Fibroblast of lung (primary cell): ENCODE measurements at places on chromosomes 12 and 14. TPM values are rescaled to one million over a fixed set of nuclear protein-coding genes. Genes with fewer than 3 reads are reported as not detected.

- DNase-seq, result peak; percentile 100
- H3K27ac ChIP-seq, result peak overlapping the region; percentile 85
- no peaks in the 10 kb centered on the region for H3K36me3 ChIP-seq
- peaks cover 25% of the 10 kb centered on the region for H3K4me1 ChIP-seq
- no peak overlapping the region for H3K4me3 ChIP-seq
These were observed 320.6 kb downstream of the RAD51B start for GRCh38 chr14:68140076-68140741.

DNA sequence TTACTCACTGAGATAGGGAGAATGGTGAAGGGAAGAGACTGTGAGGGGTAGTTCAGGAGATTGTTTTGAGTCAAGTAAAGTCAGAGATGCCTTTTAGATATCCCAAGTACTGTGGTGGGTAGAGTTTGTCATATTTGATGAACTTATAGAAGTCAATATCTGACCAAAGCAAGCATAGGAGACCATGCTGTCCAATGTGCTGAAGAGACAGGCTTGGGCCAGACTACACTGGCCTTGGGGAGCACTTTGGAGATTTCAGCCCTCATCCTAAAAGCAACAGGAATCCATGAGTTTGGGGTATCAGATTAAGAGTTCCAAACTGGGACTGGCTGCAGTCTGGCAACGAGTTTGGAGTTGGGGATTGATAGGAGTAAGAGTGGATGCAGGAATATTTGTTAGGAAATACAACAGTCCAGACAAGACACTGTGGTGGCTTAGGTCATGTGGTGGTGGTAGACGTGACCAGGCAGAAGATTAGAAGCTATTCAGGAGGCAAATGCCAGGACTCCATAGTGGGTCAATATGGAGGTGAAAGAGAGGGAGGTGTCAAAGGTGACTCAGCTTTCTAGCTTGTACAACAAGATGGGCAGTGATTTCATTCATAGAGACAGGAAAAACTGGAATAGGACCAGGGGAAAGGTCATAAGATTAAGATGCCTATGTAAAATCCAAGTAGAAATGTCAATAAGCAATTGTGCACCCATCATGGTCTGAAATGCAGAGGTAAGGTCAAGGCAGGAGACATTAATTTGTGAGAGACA, 81.9 kb downstream of the FAR2 start:
- no peaks in the 10 kb centered on the region for H3K4me1 ChIP-seq
- no peak overlapping the region for H3K27ac ChIP-seq
- no peak overlapping the region for H3K4me3 ChIP-seq
- DNase-seq, result no peak
- H3K27me3 ChIP-seq, result no peaks in the 10 kb centered on the region

DNA sequence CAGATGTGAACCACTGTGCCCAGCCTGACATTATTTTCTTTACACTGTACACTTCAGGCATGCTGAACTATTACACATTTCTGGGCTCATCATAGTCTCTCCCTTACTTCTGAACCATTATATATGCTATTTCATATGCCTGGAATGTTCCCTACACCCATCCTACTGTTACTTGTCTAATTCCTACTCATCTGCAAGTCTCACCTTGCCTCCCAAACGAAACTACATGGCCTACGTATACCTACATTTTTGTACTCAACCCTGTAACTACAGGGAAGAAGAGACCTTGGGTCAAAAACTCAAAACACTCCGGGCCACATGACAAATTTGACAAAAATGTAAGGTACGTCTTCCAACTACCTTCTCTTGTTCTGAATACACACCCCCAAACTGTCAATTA, 9.5 kb upstream of the EEA1 start:
- H3K27ac ChIP-seq, result no peak overlapping the region
- H3K36me3 ChIP-seq, result no peaks in the 10 kb centered on the region
- no peak for DNase-seq
- no peak overlapping the region for H3K4me3 ChIP-seq

- H3K27me3 ChIP-seq, result no peaks in the 10 kb centered on the region
- peak; percentile 89 for DNase-seq
- H3K4me1 ChIP-seq, result no peaks in the 10 kb centered on the region
- no peak overlapping the region for H3K4me3 ChIP-seq
These were observed 8.0 kb upstream of the CERS5 start for GRCh38 chr12:50174971-50175715.

DNA sequence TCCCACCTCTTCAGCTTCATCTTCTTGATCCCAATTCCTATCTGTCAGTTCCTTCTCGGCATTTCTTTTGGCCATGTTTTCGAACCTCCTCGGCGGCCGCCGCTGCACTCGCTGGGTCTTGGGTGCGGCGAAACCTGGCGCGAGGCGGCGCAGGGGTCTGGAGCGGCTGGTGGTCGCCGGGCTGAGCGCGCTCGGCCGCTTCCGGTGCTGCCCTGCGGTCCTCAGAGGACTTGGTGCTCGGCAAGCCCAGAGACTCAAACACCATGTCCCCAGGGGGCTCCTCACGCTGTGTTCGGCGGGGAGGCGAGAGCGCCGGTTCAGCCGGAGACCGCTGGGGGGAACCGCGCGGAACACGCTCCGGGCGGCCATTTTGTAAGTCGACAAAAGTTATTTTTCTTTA, 51.8 kb downstream of the PPP1R36 start:
- no peak overlapping the region for H3K27ac ChIP-seq
- no peak for DNase-seq
- H3K27me3 ChIP-seq, result no peaks in the 10 kb centered on the region
- H3K36me3 ChIP-seq, result no peaks in the 10 kb centered on the region
- H3K4me3 ChIP-seq, result no peak overlapping the region

- H3K36me3 ChIP-seq, result no peaks in the 10 kb centered on the region
- no peak for DNase-seq
- no peak overlapping the region for H3K27ac ChIP-seq
These were observed 84.2 kb downstream of the AACS start for GRCh38 chr12:125149160-125150108.

- no peaks in the 10 kb centered on the region for H3K27me3 ChIP-seq
- no peaks in the 10 kb centered on the region for H3K36me3 ChIP-seq
- H3K4me3 ChIP-seq, result no peak overlapping the region
- no peak overlapping the region for H3K27ac ChIP-seq
- H3K4me1 ChIP-seq, result no peaks in the 10 kb centered on the region
- DNase-seq, result no peak
These were observed 11.1 kb upstream of the FBRSL1 start for GRCh38 chr12:132478845-132479244.

DNA sequence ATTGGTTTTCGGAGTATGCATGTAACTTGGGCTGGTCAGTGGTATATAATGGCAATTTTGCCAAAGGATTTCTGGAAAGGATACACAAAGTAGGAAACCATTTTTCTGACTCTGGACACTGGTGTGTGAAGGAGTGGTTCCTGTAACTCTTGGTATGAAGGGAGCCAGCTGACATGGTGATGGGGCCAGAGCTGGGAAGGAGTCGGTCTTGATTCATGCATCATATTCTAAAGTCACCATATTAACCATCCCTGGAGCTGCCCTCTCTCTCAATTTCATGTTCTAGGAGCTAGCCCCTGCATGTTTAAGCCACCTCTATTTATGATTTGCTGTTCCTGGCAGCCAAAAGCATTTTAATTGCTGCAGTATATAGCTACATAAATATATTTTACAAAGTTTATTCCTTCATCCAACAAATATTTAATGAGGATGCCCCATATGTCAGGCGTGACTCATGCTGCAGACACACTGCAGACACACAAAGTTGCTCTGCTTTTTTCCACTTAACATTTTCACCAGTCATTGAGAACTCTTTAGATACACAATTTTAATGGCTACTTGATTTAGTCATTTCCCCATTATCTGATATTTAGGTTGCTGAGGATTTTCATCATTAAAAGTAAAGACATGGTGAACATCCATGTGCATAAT, 78.7 kb upstream of the PSMC1 start:
- H3K36me3 ChIP-seq, result no peaks in the 10 kb centered on the region
- no peak overlapping the region for H3K27ac ChIP-seq
- H3K4me1 ChIP-seq, result no peaks in the 10 kb centered on the region
- no peaks in the 10 kb centered on the region for H3K27me3 ChIP-seq
- DNase-seq, result no peak
- no peak overlapping the region for H3K4me3 ChIP-seq

- no peaks in the 10 kb centered on the region for H3K36me3 ChIP-seq
- no peaks in the 10 kb centered on the region for H3K4me1 ChIP-seq
- no peak overlapping the region for H3K4me3 ChIP-seq
These were observed 120.1 kb downstream of the AACS start for GRCh38 chr12:125185311-125185739.

- H3K4me3 ChIP-seq, result no peak overlapping the region
- H3K27me3 ChIP-seq, result no peaks in the 10 kb centered on the region
- no peaks in the 10 kb centered on the region for H3K4me1 ChIP-seq
- DNase-seq, result no peak
- no peak overlapping the region for H3K27ac ChIP-seq
These were observed 149.3 kb downstream of the ATP23 start for GRCh38 chr12:58090685-58091084.

Gene SLC38A4
- 1.8 and 6.1 TPM in 2 replicates for total RNA-seq

Gene SLC39A9
- total RNA-seq, result 81.9 and 84.0 TPM in 2 replicates

Gene TMTC1
- 92.5 and 222 TPM in 2 replicates for total RNA-seq

Gene AMHR2
- not detected in 2 replicates for total RNA-seq

Gene NUDT14
- 13.9 and 14.2 TPM in 2 replicates for total RNA-seq
